ENCODE measurements at places on chromosomes 4 and X.

GRCh38 chrX:15881381-15881897 lies 26.8 kb upstream of the AP1S2 start:
- DNase-seq: no peak

DNA sequence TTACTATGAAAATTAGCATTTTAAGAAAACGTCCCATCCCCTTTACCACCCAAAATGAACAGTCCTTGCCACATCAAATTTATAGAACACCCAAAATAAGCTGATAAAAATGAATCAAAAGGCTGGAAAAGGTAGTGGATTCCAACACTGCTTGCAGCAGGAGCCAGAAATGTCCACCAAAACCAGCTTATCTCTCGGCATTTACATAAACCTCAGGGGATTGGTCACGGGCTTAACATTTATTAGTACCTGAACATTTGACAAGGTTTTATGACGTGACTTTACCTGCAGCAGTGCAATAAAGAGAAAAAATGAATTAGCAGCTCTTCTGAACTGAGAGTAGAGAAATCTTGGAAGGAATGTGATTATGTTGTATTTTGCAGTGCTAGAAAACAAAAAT lies 31.6 kb downstream of the ATP8A1 start:
- no peak for DNase-seq

DNA sequence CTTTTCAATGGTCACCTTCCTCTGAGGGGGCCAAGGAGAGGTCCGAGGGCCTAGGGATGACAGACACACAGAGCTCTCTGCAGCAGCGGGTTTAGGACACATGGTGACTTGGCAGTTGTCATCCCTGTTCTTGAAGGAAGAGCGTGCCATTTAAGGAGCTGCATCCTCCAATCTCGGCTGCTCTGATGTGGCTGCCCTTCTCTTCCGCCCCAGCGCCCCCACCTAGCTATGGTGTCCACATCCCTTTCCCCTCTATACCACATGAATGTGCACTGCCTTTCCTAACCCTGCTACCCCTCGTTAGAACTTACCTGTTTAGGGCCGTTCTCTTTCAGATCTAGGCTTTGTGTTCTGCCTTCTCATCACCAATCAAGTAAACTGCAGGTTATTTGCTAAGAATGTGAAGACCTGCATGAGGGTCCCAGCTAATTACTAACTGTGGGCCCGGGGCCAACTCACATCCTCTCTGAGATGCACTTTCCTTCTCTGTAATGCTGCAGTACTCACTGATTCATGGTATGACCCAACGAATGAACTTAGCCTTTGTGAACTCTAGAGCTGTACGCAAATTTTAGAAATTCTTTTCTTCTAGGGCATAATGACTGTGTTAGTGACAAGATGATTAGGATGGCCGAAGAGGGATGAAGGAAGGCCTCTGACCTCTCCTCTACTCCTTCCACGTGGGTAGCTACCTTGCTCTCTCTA lies 38.2 kb downstream of the CHST7 start:
- DNase-seq: no peak

- no peak for DNase-seq
Measured at GRCh38 chrX:155544881-155545280, 67.9 kb downstream of the TMLHE start.

- DNase-seq: no peak
Measured at GRCh38 chr4:173357939-173358338, 12.8 kb upstream of the SAP30 start.

- no peak for DNase-seq
Measured at GRCh38 chr4:125772680-125773079, 457.9 kb downstream of the FAT4 start.

- DNase-seq: no peak
Measured at GRCh38 chrX:8010105-8010504, 82.9 kb upstream of the PNPLA4 start.
